CD8-positive, alpha-beta T cell (primary cell): ENCODE measurements at places on chromosomes 6 and 20.

DNA sequence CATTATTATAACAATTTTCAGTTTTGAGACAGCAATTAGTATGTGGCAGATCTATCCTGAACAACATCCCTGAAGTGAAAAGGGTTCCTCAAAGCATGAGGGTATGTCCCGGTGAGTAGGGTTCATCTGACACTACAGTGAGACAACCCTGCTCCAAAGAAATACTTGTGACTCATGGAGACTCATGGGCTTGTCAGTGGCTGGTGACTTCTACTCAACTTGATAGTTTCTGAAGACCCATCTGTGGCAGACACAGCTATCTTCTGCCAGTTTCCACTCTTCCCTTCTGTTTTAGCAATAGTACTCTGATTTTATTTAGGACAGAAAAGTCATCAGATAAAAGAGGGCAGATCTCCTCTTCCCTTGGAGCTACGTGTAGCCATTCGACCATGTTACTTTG is 41.4 kb downstream of the MAP3K7 start:
- DNase-seq, result no peak

DNA sequence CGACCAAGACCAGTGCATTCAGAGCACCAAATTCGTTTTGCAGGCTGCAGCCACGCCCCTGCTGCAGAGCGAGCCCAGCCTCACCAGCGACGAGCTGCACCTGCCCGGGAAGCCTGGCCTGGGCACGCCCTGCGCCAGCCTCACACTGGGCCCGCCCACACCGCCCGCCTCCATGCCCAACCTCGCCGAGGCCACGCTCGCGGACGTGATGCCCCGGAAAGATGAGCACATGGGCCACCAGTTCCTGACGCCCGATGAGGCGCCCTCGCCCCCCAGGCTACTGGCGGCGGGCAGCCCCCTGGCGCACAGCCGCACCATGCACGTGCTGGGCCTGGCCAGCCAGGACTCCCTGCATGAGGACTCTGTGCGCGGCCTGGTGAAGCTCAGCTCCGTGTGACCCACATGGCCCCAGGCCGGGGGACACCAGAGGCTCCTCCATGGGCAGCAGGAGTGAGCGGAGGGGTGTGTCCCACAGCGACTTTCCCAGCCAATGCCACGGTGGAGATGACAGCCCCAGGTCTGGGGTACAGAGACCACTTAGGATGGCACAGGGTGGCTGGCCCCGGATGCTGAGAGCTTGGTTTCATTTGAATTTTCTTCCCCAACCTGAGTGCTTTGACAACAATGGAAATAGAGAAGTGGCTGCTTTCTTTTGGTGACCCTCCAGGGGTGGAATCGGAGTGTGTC is 150.2 kb upstream of the SNX9 start:
- no peak for DNase-seq

DNA sequence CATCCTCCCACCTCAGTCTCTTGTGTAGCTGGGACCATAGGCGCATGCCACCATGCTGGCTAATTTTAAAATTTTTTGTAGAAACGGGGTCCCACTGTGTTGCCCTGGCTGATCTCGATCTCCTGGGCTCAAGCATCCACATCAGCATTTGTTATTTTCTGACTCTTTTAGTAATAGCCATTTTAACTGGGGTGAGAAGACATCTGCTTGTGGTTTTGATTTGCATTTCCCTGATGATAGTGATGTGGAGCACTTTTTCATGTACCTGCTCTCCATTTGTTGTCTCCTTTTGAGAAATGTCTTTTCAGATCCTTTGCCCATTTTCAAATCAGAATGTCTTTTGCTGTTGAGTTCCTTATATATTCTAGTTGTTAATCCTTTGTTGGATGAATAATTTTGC is 22.2 kb upstream of the TULP4 start:
- no peak for DNase-seq

DNA sequence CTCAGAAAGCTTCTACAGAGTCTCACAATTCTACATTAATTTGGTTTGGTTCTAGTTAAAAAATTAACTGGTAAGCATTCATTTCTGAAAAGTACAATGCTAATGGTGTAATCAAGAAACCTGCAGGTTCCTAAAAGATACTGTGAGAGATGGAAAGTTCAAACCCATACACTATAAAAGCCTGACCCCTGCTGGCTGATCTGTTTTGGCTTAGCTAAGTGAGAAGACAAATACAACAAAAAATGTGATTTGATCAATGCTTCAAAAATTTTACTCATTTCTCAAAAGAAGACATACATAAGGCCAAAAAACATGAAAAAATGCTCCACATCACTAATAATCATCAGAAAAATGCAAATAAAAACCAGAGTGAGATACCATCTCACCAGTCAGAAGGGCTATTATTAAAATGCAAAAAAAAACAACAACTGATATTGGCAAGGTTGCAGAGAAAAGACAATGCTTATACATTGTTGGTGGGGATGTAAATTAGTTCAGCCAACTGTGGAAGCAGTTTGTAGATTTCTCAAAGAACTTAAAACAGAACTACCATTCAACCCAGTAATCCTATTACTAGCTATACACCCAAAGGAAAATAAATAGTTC is 102.8 kb downstream of the MOXD1 start:
- peak; percentile 24 for DNase-seq

- DNase-seq, result no peak
Observed at GRCh38 chr6:133767357-133767970, 121.4 kb upstream of the TCF21 start.

- no peak for DNase-seq
Observed at GRCh38 chr6:108955329-108955949, 107.2 kb downstream of the ARMC2 start.

- no peak for DNase-seq
Observed at GRCh38 chr6:38567436-38567835, 72.3 kb downstream of the BTBD9 start.

DNA sequence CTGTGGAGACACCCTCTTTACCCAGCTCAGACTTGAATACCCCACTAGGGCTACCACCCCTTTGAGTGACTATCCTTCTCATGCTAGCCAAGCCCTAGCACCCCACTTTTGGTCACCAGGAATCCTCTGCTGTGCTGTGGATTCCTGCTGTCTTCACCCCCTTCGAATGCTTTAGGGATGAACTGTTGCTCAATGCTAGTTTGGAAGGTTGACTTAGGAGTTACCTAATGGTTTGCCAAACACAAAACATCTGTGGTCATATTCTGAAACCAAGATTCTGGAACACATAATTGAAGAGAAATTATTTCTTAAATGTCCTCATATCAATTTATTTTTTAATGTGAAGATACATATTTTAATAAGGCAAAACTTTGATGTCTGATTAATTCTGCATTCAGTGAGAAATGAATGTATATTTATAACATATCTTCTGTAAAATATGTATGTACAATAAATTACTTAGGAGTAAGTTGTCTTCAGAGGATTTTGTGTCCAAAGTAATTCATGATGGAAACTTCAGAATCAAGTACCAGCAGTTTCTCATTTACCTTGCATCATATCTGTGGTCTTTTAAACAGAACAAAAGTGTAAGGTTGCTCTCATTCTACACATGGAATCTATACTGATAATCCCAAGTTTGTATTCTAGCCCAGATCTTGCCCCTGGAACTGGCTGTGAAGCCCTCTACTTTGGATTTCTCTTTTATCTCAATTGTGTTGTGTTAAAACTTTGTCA is 46.9 kb downstream of the TMEM200A start:
- DNase-seq, result no peak

GRCh38 chr6:108068618-108069017 is 5.9 kb downstream of the OSTM1 start:
- DNase-seq, result no peak

- DNase-seq, result no peak
Observed at GRCh38 chr20:52459150-52459549, 267.6 kb upstream of the ZFP64 start.

DNA sequence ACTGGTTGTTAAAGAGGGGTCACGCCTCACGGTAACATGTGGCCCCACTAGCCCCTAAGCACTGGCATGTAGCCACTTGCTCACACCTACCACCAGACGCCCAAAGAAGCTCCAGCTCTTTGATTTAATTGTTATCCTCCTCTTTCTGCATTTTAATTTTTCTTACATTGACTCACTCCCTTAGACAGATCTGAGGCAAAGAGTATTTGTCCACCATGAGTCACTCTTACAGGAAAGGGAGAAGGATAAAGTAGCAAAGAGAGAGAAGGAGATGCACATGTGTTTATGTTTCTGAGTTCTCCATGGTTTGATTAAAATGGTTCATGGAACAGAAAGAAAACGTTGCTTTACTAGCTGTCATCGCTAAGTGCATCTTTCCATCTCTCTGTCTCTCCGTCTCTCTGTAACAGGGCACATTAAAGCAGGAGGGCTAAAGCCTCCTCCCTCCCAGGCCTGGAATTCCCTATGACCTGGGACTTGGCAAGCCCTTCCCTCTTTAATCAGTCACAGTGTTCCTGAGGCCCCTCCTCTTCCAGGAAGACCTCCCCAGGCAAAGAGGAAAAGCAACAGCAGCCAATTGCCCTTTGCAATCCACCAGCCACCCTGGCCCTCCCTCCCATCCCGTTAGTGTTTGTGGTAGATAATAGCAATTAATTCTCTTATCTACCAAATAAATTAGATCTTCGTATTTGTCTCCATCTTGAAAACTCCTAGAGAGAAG is 112.8 kb upstream of the TSHZ2 start:
- DNase-seq, result no peak

- DNase-seq, result no peak
Observed at GRCh38 chr6:75285283-75285639, 669 bp upstream of the TMEM30A start.

- DNase-seq, result no peak
Observed at GRCh38 chr6:122663981-122664380, 53.8 kb downstream of the PKIB start.

DNA sequence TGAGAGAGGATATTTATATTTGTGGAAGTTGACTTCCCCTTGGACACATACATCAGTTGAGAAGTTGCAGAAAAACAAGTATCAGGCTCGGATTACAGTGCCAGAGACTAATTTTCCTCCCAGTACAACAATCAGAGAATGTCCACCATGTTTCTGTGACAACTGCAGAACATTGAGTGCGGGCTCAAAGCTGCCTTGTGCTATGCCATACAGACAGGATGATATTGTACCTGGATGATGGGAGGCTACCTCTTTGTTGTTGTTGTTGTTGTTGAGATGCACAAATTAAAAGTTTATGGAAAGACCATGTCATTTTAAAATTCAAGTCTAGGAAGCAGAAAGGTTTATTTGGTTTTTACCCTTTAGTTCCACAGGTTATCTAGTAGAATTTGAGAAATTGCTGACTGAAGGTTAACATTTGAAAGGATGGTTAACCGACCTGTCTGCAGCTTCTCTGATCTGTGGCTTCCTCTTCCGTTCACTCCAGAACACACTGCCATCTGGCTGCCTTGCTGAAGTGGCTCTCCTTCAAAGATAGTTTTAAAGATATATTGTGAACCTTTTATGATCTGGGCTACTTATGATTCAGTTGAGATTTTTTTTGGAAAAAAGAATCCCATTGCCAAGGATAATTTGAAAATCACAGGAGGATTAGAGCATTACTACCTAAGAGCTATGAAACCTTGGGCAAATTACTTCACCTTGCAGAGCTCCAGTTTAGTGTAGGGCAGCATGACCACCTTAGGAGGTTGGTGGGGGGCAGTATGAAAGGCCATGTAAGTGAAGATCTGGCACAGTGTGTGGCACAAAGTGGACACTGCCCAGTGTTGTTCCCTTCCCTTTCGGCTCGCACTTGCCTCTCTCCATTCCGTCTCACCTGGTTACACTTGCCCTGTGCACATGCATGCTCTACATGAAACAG is 15.9 kb downstream of the TMEM200A start:
- peak; percentile 51 for DNase-seq

- no peak for DNase-seq
Observed at GRCh38 chr6:167676000-167676665, 150.6 kb upstream of the AFDN start.

DNA sequence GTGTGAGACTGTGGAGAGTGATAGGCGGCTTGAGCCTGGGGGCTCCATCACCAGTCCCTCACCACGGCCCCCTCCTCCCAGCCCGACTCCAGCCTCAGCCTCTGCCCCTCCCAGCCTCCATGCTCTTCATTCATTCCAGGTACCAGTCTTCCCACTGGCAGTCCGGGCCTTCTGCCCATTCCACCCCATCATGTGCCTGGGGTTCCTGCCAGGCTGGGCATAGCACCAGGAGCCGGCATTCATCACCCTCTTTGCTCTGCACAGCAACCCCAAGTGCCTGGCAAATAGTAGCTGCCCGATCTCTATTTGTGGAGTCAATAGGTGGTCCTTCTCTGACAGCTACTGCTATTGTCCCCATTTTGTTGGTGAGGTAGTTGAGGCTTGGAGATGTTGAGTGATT is 39.6 kb upstream of the GTSF1L start:
- no peak for DNase-seq

GRCh38 chr20:14979453-14979986 is 642.1 kb upstream of the FLRT3 start:
- DNase-seq, result no peak

GRCh38 chr6:119894811-119895210 is 545.2 kb upstream of the MAN1A1 start:
- DNase-seq, result no peak

GRCh38 chr6:215335-216034 is 76.8 kb upstream of the DUSP22 start:
- DNase-seq, result peak; percentile 34

DNA sequence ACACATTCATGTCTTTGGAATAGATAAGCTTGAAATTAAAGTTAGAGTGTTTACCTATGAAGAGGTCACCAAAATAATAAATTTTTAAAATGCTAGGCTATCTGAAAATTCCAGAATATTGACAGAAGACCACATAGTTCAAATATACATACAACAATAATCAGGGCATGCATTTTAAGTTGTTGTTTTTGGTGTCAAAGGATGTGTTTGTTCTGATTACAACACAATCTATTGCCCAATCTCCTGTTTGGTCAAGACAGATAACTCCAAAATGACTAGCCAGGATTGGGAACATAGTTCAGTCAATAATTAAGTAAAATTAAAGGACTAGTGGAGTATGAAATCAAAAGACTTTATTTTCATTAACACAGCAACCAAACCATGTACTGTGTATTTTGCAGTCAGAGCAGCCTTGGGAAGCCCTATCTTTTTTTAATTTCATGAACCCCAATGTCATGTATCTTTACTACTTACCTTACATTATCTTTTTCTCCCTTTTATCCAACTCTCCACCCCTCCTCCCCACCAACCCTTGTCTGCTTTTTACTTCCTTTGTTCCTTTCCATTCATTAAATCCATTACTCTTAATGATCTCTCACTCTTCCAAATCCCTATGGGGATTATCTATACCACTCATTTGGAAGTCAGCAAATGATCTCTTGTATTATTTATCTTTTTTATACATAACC is 111.2 kb downstream of the CDK19 start:
- no peak for DNase-seq
